ENCODE measurements at places on chromosomes 12 and 14. TPM values are rescaled to one million over a fixed set of nuclear protein-coding genes. Genes with fewer than 3 reads are reported as not detected.
A peak's percentile ranks its signal among the peaks of the same experiment; 100 is the strongest.

- DNase-seq, result no peak
Observed at GRCh38 chr12:106804668-106805067, 30.2 kb downstream of the RIC8B start.

DNA sequence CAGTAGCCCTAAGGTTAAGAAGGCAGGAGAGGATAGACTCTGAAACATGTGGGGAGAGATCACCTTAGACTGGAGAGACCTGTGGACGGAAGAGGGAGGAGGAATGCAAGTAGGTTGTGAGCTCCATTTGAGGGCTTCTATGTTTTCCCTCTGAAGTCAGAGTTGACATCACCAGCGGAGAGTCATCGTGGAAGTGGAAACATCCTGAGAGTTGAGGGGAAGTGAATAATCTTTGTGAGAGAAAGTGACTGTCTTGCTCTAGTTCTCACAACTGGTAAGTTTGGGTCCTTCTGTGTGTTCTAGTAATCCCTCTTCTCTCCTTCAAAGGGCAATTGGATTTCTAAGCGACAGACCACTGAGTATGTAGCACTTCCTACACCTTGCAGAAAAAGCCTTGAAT is 103.6 kb upstream of the CCND2 start:
- no peak for DNase-seq

DNA sequence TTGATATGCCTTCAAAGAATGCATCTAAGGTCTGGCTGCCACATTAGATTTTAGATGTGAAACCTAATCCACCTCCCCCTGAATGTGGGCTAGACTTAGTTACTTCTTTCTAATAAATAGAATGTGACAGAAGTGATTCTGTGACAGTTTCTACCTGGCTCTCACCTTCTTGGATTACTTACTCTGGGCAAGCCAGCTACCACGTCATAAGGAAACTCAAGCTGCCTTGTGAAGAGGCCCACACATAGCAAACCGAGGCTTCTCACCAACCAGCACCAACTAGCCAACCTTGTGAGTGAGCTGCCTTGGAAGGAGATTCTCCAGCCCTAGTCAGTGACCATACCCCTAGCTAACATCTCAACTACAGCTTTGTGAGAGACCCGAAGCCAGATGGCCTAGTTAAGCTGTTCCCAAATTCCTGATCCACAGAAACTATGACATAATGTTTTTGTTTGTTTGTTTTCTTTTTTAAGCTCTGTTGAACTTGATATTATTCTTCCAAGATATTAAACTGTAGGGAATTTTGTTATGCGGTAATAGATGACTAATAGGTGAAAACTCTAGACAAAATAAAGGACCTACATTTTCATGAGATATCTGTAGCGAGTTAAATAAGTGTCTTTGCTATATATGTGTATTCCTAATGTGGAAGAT is 6.2 kb downstream of the GPR19 start:
- DNase-seq, result peak; percentile 33

- DNase-seq, result peak; percentile 33
Observed at GRCh38 chr14:77498120-77498979, at the start of gene ISM2. TSS of gene ISM2 (minus strand) at chr14:77498816. CDS start at chr14:77498793, 23 bp downstream.

DNA sequence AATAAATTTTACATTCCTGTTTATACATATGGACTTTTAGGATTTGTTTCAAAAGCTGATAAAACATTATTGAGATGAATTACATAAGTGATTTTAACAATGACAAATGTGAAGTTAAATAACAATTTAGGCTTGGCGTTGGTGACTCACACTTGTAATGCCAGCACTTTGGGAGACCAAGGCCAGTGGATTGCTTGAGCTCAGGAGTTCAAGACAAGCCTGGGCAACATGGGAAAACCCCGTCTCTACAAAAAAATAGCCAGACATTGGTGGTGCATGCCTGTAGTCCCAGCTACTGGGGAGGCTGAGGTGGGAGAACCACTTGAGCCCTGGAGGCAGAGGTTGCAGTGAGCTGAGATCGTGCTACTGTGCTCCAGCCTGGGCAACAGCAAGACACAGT is 7.4 kb downstream of the ACOT2 start:
- DNase-seq, result peak; percentile 60

The CAND1 gene
- 96.5 TPM for total RNA-seq

The PLA2G1B gene
- not detected for total RNA-seq

The ATF7 gene
- 11.9 TPM for total RNA-seq

The TMPRSS12 gene
- total RNA-seq, result not detected

The LMO3 gene
- total RNA-seq, result not detected

The GPR84 gene
- not detected for total RNA-seq

Data from M059J (cell line).